ENCODE measurements at places on chromosomes 1 and 21.

GRCh38 chr1:27297903-27298302 lies 24.1 kb upstream of the TMEM222 start:
- DNase-seq, result no peak

DNA sequence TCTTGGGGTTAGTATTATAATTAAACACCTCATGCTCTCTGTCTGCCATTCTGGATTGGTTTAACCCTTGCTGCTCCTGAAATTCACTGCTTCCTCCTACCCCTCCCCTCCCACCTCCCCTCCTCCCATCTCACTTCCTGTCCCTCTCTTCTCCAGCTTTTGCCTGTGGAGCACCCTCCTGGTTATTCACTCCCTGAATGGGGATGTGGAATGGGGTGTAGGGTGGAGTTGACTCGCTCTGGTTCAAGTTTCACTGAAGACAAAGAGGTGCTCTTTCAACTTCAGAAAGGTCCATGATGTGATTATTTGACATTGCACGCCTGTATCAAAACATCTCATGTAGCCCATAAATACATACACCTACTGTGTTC lies 160.5 kb downstream of the PLXNA2 start:
- no peak for DNase-seq

- peak; percentile 30 for DNase-seq
These were observed 35.5 kb downstream of the SLC26A9 start for GRCh38 chr1:205907794-205908193.

- DNase-seq, result no peak
These were observed 34.2 kb upstream of the LRRC8C start for GRCh38 chr1:89598450-89599331.

DNA sequence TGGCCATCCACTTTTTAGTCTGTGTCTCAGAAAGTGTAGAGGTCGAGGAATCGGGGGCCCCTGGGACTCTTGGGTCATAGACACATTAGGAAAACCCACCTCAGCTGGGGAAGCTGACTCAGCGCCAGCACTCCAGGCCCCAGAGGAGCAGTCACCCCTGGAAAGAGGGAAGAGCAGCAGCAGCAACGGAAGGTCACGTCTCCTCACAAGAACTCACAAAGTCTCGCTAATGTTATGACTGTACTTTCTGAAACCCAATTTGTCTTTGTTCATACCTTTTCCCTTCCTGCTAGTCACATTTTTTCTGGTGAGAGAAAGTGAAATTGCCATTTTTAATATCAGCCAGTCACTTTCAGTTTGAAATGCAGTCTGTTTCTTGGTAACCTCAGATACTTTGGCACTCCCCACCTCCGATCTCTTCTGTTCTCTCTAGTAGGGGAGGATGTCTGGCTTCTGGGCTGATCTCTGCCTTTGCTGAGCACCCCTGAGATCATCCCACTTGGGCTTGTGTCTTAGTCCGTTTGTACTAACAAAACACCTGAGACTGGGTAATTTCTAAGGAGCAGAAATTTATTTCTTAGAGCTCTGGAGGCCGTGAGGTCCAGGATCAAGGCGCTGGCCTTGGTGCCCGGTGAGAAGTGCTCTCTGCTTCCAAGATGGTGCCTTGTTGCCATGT lies 6.0 kb upstream of the NLRP3 start:
- no peak for DNase-seq

DNA sequence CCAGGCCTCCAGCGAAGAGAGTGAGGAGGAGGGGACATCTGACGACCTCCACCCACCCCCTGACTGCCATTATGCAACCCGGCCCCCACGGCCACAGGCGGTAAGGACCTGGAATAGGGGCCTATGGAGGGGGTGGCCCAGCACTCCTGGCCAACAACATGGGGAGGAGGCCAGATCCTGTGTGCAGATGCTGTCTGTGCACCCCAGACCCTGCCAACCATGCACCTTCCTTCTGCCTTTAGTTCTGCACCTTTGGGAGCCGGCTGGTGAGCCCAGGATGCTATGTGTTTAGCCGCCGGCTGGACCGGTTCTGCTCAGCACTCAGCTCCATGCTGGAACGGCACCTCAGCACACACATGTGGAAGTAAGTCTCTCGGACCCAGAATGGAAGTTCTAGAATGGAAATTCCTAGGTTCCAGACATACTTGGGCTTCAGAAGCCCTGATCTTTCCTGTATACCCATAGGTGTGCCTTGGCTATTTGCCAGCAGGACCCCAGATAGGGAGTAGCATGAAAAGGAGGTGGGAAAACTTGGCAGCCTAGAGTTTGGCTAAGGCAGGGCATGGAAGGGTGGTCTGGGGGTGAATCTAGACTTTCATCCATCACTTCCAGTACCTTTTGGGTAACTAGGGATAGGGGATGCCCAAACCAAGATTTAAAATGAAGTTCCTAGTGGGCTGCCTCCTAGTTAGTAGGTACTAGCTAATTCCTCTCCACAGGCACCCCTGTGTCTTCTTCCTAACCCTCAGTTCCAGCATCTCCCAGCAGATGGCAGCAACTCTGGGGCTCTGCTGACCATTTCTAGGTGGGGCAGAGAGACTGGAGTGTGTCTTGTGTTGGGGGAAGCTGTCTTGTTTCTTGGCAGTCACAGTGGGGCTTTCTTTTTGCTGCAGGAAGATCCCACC lies 3.6 kb upstream of the CYB561D1 start:
- peak; percentile 48 for DNase-seq

DNA sequence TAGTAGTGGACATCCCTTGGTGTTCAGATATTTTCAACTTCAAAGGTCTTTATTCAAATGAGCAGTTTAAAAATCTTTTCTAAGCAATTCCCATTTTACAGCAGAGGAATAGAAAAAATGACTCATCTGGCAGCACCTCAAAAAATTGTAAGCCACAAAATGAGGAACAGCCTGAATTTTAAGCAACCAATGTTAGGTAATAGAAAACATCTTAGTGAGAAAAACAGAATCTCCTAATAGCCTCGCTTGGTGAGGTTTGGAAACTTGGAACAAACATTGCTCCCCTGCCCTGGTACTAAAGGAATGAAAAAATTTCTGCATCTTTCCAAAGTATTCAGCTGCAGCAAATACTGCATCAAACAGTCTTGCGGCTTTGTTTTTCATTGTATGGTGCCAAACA lies 264.4 kb downstream of the NTNG1 start:
- peak; percentile 69 for DNase-seq

GRCh38 chr1:199741586-199741985 lies 285.9 kb upstream of the NR5A2 start:
- DNase-seq, result no peak

GRCh38 chr1:31412732-31413404 lies at the start of gene SERINC2:
SERINC2 (plus strand) TSS chr1:31413213; CDS start chr1:31413266, 53 bp downstream.
- DNase-seq, result no peak

GRCh38 chr1:154520333-154520732 lies 18.1 kb upstream of the SHE start:
- no peak for DNase-seq

DNA sequence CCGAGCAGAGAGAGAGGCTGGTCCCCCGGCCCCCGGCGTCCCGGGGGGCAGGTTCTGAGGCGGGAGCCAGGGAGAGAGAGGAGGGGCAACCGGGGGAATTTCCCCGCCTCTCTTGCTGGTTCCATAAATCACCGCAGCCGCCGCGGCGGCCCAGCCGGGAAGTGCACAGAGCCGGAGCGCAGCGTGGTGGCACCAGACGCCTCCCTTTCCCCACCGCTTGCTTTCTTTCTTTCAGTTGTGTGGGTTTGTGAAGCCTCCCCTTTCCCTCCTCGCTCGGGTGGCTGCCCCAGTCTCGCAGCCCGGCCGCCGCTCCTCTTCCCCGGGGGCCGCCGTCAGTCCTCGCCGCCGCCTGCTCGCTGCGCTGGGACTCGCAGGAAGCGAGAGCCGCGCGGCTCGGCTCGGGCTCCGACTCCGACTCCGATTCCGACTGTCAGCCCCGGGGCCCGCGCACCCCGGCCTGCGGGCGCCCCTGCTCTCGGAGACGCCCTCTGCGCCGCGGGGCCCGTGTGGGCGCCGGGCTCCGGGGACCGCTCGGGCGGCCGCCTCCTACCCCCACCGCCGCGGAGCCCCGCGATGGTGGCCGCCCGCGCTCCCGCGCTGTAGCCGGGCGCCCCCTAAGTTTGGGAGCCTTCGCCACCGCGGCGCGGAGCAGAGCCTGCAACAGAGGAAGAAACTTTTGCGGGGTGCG lies at the start of gene CACHD1:
Gene CACHD1, plus strand, starts transcription at position 153 of the 688 bp plus-strand sequence. CDS start 616 bp downstream, outside the sequence.
- DNase-seq, result peak; percentile 57

DNA sequence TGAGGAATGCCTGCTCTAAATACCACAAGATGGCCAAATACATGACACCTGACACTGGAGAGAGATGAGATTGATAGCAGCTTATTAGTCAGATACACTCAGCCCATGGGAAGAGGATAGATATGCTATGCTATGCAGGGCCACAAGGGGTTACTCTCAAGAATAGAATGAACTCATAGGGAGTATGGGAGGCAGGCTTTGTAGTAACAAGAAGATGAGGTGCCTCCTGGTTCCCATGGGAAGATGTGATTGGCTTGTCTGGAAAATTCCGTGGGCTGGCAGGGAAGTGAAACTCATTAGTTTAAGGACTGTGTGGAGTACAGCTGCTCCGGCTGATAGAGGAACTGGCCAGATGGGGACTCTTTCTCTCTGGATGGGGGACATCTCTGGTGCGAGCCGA lies 16.5 kb downstream of the CCDC30 start:
- no peak for DNase-seq

DNA sequence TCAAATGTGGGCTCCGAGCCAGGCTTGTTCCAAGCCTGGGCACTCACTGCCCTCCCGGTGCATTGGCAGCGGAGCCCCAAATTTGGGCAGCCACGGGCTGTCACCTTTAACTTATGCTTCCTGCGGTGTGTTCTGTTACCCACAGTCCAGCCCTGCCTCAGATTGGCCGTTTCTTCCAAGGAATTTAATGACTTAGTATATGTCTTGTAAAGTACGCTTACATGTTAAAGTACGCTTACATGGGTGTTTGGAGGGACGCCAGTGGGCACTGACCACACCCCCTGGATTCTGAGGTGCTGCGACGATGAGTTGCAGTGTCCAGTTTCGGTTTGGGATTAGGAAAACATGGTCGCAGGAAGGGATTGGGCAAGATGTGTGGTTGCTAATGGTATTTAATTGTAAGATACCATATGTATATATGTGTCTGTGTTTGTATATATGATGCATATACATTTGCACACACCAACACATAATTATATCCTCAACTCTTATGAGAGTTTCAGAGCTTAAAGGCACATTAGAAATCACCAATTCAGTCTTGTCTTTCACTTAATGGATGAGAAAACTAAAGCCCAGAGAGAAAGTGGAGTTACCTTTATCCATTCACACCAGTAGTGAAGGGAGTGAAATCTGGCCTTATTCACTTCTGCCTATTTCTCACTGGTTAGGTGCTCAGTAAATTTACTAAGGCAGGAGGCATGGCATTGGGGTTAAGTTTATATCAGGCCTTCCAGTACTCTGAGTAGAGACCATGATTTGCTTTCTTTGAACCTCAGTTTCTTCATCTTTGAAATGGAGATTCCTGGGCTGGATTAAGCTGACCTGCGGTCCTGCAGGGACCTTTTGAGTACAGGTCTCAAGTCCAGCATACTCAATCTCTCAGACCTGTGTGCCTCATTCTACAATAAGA lies 1.0 kb downstream of the SMYD2 start:
- DNase-seq, result peak; percentile 31

- peak; percentile 17 for DNase-seq
These were observed 39.6 kb downstream of the NUF2 start for GRCh38 chr1:163361123-163361934.

DNA sequence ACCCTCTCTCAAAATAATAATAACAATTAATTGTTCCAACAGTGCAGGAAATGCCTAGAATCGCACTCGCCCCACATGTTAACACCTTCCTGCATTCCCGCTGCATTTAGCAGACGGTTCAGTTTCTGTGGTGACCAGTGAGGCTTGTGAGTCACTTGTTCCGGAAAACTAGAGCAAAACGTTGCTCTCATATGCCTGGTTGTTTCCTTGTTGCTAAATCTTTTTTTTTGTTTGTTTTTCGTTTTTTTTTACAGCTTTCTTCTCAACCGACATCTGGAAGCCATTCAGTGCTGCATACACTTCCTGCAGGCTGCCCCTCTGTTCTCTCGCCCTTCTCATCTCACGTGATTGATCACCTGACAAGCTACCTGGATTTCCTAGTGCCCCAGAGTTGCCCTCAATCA lies 56.9 kb upstream of the TMPRSS2 start:
- DNase-seq, result peak; percentile 57

DNA sequence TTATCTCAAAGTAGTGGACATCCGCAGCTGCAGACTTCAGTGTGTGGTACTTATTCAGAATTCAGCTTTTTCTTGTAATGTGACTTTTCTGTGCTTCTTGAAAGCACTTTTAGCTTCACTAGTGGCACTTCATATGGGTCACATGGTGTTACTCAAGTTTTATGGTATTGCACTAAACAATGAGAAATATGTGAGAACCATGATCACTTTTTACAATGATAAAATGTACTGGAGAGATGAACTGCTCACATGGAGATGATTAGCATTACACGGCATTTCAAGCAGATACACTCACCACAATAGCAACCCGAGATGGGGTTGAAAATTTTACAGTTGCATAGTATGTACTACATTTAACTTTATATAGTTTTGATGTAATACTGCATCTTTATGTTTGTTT lies 40.1 kb upstream of the GPR52 start:
- no peak for DNase-seq

DNA sequence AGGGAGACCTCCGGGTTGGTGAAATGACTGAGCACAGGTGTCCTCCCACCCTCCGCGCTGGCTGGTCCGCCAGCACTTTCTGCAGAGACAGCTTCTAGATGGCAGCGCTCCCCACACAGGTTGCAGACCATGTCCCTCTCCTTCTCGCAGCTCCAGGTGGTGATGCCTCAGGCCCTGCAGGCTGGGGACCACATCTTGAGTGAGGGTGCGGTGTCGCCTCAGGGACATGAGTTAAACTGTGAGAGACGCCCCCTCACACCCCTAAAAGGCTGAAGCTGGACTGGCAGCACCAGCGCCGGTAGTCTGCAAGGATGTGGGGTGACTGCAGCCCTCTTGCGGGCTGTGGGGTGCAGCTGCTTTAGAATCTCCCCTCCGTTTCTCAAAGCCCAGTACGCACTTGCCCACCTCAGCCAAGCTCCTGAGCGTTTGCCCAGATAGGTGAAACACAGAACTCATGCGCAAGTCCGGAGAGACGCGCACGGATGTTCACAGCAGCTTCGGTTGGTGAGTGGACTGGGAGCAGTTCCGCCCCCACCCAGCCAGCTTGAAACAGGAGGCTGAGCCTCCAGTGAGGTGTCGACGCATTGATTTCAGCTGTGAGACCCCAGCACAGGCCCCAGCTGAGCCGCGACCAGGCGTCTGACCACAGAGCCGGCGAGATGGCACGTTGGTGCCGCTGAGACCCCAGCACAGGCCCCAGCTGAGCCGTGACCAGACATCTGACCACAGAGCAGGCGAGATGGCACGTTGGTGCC lies 28.6 kb downstream of the COL6A1 start:
- no peak for DNase-seq

DNA sequence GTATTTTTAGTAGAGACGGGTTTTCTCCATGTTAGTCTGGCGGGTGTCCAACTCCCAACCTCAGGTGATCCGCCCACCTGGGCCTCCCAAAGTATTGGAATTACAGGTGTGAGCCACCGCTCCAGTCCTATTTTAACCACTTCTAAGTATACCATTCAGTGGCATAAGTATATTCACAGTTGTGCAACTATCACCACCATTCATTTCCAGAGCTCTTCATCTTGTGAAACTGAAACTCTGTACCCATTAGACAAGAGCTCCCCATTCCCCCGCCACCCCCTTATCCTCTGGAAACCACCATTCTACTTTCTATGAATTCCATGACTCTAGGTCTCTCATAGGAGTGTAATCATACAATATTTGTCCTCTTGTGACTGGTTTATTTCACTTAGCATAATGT lies 40.2 kb upstream of the CAMTA1 start:
- DNase-seq, result no peak

Data from renal cortical epithelial cell (primary cell).